WTC11 (cell line): ENCODE measurements at places on chromosomes 2 and 18. TPM values are rescaled to one million over a fixed set of nuclear protein-coding genes. Genes with fewer than 3 reads are reported as not detected.

GRCh38 chr2:233700028-233700635 is 7.4 kb downstream of the UGT1A6 start:
- H3K27ac ChIP-seq: 0 out of 2 replicates have a peak overlapping the region, but pooled peaks have one; percentile 38
- no peaks in the 10 kb centered on the region for H3K36me3 ChIP-seq
- no peak overlapping the region for H3K4me3 ChIP-seq
- DNase-seq: no peak
- peaks cover 7% of the 10 kb centered on the region; the same call in 1 of the 2 replicates for H3K4me1 ChIP-seq

DNA sequence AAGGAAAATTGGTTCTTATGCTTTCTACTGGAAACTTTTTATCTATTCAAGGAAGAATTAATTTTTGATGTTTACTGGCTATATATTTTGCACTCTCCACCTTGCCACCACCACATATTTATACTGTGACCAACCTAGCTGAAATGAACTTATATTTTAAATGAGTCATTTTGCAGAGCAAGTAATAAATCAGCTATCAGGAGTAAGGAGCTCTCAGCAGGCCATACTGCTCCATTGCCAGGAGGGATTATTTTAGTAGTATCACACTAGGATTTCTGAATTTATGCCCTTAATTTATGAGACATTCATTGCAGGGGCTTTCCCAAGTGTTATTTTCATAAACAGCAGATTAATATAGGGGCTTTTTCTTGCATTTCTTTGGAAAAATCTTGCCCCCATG is 125.8 kb upstream of the CYP1B1 start:
- H3K4me3 ChIP-seq: no peak overlapping the region
- H3K27ac ChIP-seq: no peak overlapping the region
- no peak for DNase-seq
- no peaks in the 10 kb centered on the region for H3K36me3 ChIP-seq
- no peaks in the 10 kb centered on the region; the same call in 1 of the 2 replicates for H3K27me3 ChIP-seq
- H3K4me1 ChIP-seq: peaks cover 5% of the 10 kb centered on the region

DNA sequence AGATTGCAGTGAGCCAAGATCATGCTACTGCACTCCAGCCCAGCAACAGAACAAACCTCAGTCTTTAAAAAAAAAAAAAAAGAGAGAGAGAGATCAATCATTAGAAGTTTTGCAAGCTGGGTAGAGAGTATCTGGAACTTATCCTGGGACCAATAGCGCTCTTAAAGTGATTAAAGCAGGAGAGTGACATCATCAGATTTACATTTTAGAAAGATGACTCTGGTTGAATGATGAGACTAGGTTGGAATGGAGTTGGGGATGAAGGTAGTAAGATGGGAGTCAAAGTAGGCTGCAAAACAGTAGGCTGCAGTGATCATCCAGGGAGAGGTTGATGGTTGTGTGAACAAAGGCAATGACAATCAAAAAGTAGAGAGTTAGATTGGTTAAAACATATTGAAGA is 37.8 kb downstream of the MYL1 start:
- H3K36me3 ChIP-seq: no peaks in the 10 kb centered on the region
- no peaks in the 10 kb centered on the region; the same call in 1 of the 2 replicates for H3K27me3 ChIP-seq
- H3K4me1 ChIP-seq: no peaks in the 10 kb centered on the region
- DNase-seq: no peak

- no peak for DNase-seq
- H3K27ac ChIP-seq: no peak overlapping the region
- no peak overlapping the region for H3K4me3 ChIP-seq
- H3K4me1 ChIP-seq: peaks cover 14% of the 10 kb centered on the region
- no peaks in the 10 kb centered on the region for H3K36me3 ChIP-seq
- H3K27me3 ChIP-seq: no peaks in the 10 kb centered on the region
Measured at GRCh38 chr2:232237464-232237863, 141.1 kb upstream of the ALPP start.

DNA sequence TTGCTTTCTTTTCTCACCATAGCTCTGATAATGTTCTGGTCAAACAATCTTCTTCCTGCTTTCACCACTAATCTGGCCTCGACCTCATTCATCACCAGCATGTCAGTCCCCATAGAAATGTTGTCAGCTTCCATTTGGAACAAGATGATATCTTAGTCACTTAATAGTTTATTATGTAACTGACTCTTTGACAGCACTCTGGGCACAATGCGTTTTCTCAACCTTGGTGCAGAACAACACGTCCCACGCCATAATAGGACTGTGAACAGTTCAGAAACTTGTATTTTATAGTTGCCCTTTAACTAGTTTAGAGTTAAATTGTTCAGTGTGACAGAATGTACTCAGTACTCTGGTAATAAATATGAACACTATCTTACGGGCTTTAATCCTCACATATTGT is 106.0 kb downstream of the MC4R start:
- no peaks in the 10 kb centered on the region for H3K27me3 ChIP-seq
- no peaks in the 10 kb centered on the region for H3K36me3 ChIP-seq
- no peaks in the 10 kb centered on the region for H3K4me1 ChIP-seq
- H3K4me3 ChIP-seq: no peak overlapping the region
- no peak for DNase-seq

DNA sequence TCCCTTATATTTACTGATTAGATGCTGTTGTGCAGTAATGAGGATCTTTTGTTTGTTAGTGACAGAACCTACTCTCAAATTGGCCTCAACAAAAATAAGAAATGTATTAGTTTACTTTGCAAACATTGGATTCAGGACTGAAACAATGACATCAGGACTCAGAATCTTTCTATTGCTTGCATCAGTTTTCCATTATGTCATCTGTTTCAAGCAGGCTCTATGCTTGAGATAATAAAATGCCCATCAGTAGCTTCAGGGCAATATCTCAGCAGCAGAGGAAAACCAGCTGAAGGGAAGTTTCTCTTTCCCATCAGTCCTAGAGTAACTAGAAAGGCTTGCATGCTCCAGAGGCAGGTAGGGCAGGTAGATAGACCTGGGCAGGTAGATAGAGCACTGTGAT is 375.5 kb upstream of the SLC8A1 start:
- H3K27me3 ChIP-seq: no peaks in the 10 kb centered on the region
- H3K36me3 ChIP-seq: no peaks in the 10 kb centered on the region
- no peaks in the 10 kb centered on the region for H3K4me1 ChIP-seq
- H3K27ac ChIP-seq: no peak overlapping the region
- no peak overlapping the region for H3K4me3 ChIP-seq
- DNase-seq: no peak

DNA sequence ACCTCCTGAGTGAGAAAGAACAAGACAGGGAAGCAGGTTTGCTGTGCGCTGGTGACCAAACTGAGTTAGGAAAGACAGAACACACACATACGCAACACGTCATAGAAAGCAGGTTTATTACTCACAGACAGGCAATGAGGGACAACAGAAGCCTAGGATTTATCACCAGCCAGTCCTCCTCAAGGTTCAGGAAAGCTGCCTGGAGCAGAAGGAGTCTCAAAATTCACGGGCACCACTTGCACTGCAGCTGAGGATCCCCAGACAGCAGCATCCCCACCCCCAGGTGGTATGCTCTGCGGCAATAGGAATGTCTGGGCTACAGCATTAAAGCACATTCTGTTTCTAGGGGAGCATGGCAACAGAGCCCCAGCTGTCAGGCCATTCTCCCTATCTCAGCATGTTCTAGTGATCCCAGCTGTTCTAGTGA is 284.4 kb upstream of the RGPD4 start:
- no peaks in the 10 kb centered on the region for H3K27me3 ChIP-seq
- H3K4me1 ChIP-seq: peaks cover 8% of the 10 kb centered on the region
- H3K27ac ChIP-seq: no peak overlapping the region
- no peak overlapping the region for H3K4me3 ChIP-seq

- H3K27ac ChIP-seq: no peak overlapping the region
- no peak for DNase-seq
- peaks cover 20% of the 10 kb centered on the region for H3K4me1 ChIP-seq
- H3K27me3 ChIP-seq: no peaks in the 10 kb centered on the region; the same call in 1 of the 2 replicates
- peaks cover 19% of the 10 kb centered on the region for H3K36me3 ChIP-seq
Measured at GRCh38 chr18:61679836-61680235, 213.0 kb downstream of the RNF152 start.

Gene CCDC68
- 0.23 to 0.92 TPM (median 0.55 TPM) in 3 replicates for total RNA-seq

Gene FBLN7
- total RNA-seq: 0.55 to 0.96 TPM (median 0.80 TPM) in 3 replicates
